ENCODE measurements at places on chromosomes 13 and 19. TPM values are rescaled to one million over a fixed set of nuclear protein-coding genes. Genes with fewer than 3 reads are reported as not detected.

Gene IPO5
- 150 TPM for total RNA-seq

Gene PSPC1
- total RNA-seq = 58.8 TPM

Gene TPT1
- total RNA-seq = 1,518 TPM

Gene GTF3A
- 99.8 TPM for total RNA-seq

Gene SHANK1
- under 0.01 TPM for total RNA-seq

Gene C19orf44
- 1.5 TPM for total RNA-seq

Gene ZNF69
- total RNA-seq = 5.0 TPM

Gene TMIGD2
- total RNA-seq = not detected

Gene ZIM2
- under 0.01 TPM for total RNA-seq

Gene MYBPC2
- total RNA-seq = under 0.01 TPM

Gene FXYD3
- not detected for total RNA-seq

Gene CD177
- total RNA-seq = 4.7 TPM

Gene CGB3
- not detected for total RNA-seq

Gene STARD13
- total RNA-seq = 19.3 TPM

Gene HIF3A
- total RNA-seq = 14.8 TPM

Gene ZNF763
- 1.6 TPM for total RNA-seq

Gene ASPDH
- not detected for total RNA-seq

Gene STOML3
- not detected for total RNA-seq

Gene CYP2A6
- not detected for total RNA-seq

Gene SCEL
- total RNA-seq = not detected

Gene ZNF418
- total RNA-seq = 2.3 TPM

Gene WDR87
- total RNA-seq = not detected

Gene PDX1
- not detected for total RNA-seq

Gene KDM4B
- total RNA-seq = 9.5 TPM
